Astrocyte of the hippocampus (primary cell): ENCODE measurements at places on chromosomes 12 and 14.

DNA sequence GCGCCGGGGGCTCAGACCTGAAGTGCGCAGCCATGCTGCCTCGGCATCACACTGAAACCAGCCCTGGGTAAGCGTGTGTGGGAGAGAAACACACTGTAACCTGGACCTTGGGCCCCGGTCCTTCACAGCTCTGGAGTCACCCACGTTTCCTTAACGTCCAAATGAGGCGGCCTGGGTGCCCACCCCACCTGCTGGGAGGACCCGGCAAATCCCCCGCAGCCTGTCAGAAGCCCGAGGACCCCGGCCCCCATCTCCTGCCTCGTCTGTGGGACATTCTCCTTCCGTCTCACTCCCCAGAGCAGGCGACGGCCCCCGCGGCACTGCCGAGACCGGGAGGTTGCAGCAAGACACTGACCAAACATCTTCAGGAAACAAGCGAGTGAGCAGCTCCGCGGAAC, 66.5 kb upstream of the GALNT9 start:
- DNase-seq, result no peak

- DNase-seq, result no peak
Observed at GRCh38 chr12:108972358-108972757, 48.5 kb downstream of the SVOP start.

DNA sequence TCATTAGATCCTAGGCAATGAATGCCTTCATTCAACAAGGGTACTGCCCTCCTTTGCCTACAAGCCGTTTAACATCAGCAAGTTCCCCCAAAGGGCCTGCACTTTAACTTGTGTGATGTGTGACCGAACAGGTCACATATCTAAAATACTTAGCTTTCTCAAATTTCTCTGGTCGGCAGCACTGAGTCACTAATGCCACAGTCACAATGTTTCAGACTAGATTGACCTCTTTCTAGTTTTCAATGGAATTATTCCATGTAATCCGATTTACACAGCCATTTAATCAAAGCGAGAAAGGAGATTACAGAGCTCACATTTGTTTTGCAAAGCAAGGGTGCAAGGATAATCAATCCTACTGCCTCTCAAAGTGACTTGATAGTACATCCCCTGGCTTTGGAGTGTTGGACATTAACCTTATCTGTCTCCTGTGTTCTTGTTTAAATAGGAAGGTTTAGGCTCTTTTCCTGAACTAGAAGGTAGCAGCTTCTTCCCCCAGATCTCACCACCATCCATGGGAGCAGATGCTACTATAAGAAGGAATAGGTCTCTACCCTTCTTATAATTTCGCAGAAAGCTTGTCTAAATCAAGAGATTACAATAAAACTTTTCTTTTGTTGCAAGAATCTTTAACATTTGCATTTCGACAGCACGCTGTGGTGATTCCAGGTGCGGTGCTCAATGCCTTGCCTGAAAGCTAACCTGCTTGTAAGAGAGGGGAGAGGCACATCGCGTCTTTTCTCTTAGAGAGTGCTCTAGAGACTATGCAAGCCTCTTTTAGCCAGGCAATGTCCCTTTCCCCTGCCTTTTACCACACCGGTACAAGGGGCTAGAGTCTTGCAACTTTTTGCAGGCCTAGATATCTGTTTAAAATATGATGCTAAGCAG, 1.8 kb downstream of the KITLG start:
- peak; percentile 38 for DNase-seq

GRCh38 chr12:104567832-104568486, 111.2 kb downstream of the CHST11 start:
- DNase-seq, result no peak

DNA sequence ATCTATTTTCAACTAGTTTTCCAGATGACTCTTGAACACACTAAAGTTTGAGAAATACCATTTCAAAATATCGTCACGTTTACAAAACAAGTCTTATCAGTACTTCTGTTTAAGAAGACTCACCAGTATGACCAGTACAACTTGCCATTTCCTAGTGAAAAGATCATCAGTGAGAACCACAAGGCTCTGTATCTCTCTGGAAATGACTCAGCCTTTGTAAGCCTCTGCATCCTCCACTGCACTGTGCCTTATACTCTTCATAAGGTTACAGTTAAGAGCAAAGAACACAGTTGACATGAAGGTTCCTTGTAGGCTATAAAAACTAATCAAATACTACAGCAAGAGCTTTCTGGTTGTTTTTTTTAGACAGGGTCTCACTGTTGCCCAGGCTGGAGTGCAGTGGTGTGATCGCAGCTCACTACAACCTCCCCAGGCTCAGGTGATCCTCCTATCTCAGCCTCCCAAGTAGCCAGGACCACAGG, 5.7 kb upstream of the VTI1B start:
- peak; percentile 29 for DNase-seq

DNA sequence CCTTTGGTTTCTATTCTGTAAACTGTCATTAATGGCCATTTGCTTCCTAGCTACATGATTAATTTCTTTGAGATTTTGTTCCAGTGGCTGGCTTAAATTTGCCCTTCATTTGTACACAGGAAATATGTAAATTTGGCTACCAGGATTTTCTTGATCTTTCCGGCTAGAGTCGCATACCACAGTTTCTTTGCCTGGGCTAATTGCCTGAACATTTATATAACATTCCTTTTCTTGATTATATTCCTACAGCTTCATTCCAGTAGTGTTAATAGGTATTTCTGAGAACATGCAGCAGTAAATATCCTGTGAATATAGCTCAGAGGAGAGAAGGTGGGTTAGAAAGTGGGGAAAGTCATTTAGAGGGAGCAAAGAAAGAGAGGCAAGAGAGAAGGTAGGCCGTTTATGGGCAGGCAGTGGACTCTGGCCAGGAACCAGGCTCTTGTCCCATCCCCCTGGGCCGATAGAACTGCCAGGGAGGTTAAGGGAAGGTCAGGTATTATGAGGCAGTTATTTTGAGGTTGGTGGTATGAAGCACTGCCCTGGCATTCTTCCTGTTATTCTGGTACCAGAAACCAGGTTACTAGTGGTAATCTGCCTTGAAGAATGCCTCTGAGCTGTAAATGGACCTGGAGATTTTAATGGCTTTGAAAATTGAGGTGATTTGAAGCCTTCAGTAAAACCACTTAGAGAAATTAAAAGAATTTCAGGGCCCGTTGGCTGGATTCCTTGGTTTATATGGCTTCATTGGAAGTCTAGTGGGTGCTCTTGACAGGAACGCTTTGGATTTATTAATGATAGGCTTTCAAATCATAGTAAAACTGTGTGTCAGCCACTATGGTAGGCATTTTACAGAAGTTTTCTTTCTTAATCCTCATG, 4.4 kb downstream of the RNF10 start:
- DNase-seq, result peak; percentile 89

GRCh38 chr12:98516111-98516873, 902 bp downstream of the TMPO start:
- peak; percentile 83 for DNase-seq
